Right atrium auricular region (tissue), 2 donors: ENCODE measurements at places on chromosomes 7 and 10. TPM values are rescaled to one million over a fixed set of nuclear protein-coding genes. Genes with fewer than 3 reads are reported as not detected.

The KAZALD1 gene
- 7.5 TPM for total RNA-seq

The FAM25A gene
- not detected for total RNA-seq

The UCN3 gene
- not detected for total RNA-seq

The ZNF804B gene
- 0.20 TPM for total RNA-seq

The DRGX gene
- not detected for total RNA-seq

The MOGAT3 gene
- total RNA-seq = not detected

The PLEKHS1 gene
- total RNA-seq = not detected

The ATRNL1 gene
- 4.1 TPM for total RNA-seq

The CACNA2D1 gene
- total RNA-seq = 54.5 TPM

The ZNF775 gene
- total RNA-seq = 6.2 TPM

The SP4 gene
- 15.2 TPM for total RNA-seq

The C10orf143 gene
- 1.7 TPM for total RNA-seq

The PAX4 gene
- total RNA-seq = not detected

The CFAP70 gene
- 0.71 TPM for total RNA-seq

The ABCF2 gene
- 38.6 TPM for total RNA-seq

The TBX20 gene
- total RNA-seq = 140 TPM

The EGR2 gene
- total RNA-seq = 5.9 TPM

The CRPPA gene
- 8.0 TPM for total RNA-seq

The HK1 gene
- total RNA-seq = 228 TPM

The RSPH10B2 gene
- not detected for total RNA-seq

The MBLAC1 gene
- 3.3 TPM for total RNA-seq

The PRPS1L1 gene
- not detected for total RNA-seq

The SLC37A3 gene
- 26.6 TPM for total RNA-seq

The CPA2 gene
- not detected for total RNA-seq

The MMRN2 gene
- 57.0 TPM for total RNA-seq

The GIMAP7 gene
- 12.9 TPM for total RNA-seq

The VIPR2 gene
- total RNA-seq = 3.8 TPM

The ITGB8 gene
- 8.6 TPM for total RNA-seq

The ASB10 gene
- total RNA-seq = 11.6 TPM

The SAMD9 gene
- 3.6 TPM for total RNA-seq

The EBF3 gene
- total RNA-seq = 5.8 TPM

The CCDC3 gene
- total RNA-seq = 10.0 TPM

The SPDYE8 gene
- total RNA-seq = not detected

The GHRHR gene
- not detected for total RNA-seq

The SPDYE9 gene
- total RNA-seq = not detected

The METTL27 gene
- 0.39 TPM for total RNA-seq

The GPR15LG gene
- not detected for total RNA-seq

The TET1 gene
- 3.0 TPM for total RNA-seq

The MBL2 gene
- total RNA-seq = not detected

The ZNF467 gene
- total RNA-seq = 3.2 TPM
